Spinal cord (tissue), 10 donors: ENCODE measurements at places on chromosomes 11 and 22.

GRCh38 chr11:284105-285020 lies 4.6 kb upstream of the PGGHG start:
- no peak for DNase-seq

DNA sequence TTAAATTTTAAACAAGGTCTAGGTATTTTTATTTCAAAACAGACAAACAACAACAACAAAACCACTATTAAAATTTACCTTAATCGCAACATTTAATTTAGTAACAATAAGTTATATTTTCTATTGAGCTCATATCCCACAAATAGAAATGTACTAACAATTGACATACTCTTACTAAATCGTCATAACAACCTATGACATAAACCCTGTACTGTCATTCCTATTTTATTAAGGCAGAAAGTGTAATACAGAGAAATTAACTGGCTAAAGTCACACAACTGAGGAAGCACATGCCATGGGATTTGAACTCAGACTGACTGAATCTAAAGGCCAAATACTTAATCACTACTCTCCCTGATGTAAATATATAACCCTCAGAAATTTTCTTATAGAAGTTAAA lies 3.0 kb downstream of the KIF18A start:
- DNase-seq = no peak

- DNase-seq = no peak
Observed at GRCh38 chr11:8934742-8935488, 2.2 kb upstream of the C11orf16 start.

DNA sequence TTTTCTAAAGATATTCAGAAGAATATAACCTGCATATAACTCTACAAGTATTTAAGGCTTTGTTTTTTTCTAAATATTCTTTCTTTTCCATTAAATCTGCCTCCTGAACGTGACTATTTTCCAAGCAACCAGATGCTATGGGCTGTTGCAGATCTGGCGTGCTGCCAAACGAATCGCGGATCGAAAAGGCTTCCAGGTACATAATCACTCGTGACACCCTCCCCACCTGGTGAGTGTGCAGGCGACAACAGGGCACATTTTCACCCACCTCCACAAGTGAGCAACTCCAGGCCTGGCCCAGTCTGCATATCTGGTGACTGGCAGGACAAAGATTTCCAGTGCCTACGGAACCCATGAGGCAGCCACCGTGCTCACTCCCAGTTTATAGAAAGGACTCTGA lies 660.1 kb downstream of the OPCML start:
- DNase-seq = peak; percentile 61

DNA sequence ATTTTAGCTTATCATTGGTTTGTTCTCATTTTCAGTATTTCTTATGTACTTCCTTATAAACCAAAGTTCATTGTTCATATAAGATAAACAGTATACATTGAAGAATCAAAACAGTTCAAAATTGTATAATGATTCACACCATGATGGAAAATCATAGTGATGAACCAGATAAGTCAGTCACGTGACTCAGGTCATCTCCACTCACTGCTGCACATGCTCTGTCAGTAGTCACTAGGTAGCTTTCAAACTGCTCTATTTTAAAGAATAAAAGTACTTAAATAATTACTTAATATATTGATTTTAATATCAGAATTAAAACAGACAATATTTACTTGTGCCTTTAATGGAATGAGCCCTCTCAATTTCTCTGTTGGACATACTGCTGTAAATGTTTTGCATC lies 37.5 kb downstream of the PDHX start:
- DNase-seq = no peak

DNA sequence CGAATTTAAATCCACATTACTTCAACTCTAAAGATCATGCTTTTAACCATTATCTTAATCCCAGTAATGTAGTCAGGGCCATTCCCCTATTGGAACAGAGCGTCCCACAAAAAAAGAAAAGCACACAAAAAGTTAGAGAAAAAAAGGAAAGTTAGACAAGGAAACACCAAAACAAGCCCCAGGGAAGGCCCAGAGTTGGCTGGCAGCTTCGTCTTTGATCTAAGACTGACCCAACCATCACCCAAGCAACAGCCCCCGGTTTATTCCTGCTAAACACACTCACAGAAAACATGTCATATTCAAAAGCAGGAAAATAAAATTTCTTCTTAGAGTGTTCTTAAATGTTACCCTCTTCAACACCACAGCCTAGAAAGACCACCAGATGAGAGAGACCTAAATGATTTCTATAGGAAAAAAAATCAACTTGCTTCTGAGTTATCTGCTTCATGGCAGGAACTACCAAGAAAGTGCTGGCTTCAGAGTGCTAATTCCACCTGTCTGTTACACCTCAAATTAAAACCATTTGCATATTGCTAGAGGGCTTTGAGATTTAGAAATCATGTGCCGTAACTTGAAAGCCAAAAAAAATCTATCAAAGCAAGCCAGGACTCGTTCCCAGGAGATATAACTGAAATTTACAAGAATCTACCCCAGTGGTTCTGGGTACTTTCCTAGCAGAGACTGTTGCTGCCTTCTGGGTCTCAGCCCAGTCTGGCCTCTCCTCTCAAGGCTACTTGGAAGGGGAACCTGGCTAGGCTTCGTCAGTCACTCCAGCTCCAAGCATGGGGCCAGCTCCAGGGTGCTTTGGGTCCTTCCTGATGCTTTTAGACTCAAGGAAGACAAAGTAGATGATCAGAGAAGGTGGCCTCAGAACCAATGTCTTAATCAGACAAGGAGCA lies 31.2 kb downstream of the POU2AF3 start:
- no peak for DNase-seq

DNA sequence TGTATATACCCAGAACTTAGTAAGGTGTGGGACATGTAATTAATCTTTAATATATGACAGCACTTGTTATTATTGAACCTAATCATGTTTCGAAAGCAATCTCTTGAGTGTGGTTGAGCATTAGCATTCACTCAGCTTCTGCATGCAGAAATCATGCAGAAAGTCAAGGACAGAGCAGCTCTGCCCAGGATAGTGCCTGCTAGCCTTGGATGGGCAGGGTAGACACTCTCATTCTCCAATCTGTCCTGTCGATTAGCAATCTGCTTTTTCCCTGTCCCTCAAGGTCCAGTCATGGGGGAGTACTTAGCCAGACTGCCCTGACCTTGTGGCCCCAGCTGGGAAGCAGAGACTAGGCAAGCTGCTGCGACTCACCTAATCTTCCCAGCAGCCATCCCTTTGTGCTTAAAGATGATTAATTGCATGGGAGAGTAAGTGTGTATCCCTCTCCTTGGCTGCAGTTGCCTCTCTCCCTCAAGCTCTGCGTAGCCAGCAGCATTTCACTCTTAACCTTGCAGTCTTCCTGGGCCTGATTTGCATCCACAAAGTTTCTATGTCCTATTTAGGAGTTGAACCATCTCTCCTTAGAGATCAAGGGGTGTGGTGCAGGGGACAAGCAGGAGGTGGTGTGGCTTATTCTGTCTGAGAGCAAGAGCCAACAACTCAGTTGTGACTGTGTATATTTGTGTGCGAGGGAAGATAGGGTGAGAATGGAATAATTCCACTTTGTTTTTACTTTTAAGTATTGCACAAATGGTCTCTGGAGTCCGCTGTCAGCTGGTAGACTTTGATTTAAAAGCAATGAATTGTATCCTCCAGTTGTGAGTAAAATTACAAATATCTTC lies 101.4 kb downstream of the FDX1 start:
- DNase-seq = no peak

DNA sequence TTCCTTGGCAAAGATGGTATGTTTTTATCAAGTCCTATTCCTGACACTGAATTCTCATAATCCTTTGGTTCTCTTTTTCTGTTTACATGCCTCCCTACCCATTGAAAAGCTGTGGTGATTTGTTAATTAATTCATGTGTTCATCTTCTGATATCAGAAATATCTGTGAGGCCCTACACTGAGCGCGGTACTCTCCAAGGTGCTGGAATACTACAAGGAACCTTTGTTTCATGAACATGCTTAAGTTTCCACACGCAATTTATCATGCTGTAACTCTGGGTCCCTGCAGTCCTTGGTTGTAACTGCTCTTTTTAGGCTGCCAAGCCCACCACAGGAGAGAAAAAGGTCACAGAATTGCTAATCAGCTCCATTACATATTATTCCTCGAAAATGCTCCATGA lies 331.8 kb downstream of the FAT3 start:
- no peak for DNase-seq

GRCh38 chr11:36211761-36212430 lies 77.3 kb downstream of the COMMD9 start:
- no peak for DNase-seq

GRCh38 chr11:8631395-8632118 lies 37.5 kb upstream of the STK33 start:
- DNase-seq = peak; percentile 42

GRCh38 chr11:14232652-14233051 lies 126.3 kb downstream of the RRAS2 start:
- no peak for DNase-seq

DNA sequence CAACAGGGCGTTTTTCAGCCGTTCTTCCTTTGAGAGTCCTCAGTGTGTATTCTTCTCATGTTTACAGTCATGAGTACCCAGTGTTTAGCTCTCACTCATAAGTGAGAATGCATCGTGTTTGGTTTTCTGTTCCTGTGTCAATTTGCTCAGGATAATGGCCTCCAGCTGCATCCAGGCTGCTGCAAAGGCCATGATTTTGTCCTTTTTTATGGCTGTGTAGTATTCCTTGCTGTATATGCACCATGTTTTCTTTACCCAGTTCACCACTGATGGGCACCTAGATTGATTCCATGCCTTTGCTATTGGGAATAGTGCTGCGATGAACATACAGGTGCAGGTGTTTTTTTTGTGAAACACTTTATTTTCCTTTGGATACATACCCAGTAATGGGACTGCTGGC lies 23.5 kb downstream of the B3GAT1 start:
- DNase-seq = no peak

DNA sequence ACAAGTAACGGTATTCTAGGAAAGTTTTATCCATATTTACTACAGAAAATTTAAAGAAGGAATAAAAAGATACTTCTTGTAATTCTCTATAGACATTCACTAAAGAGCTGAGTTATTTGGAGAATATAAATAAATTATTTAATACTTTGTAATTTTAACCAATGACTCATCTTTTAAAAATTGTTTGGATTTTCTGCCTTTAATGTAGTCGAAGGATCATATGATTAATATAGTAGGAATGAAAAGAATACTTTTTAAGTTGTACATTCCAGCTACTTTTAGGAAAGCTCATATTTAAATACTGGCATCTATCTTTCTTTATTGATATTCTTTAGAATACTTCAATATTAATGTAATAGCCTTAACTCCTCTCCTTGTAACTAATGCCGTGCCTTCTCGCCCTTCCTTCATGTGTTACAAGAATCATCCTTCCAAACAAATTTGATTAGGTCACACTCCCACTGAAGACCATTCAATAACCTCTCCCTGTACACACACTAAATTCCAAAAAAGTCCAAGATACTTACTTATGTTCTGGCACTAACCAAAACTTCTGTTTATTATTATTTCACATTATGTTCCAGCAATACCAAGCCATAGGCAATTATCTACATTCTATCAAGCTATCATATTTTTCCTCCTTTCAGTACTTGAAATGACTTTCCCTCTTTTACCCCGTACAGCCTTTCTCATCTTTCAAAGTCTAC lies 501.9 kb downstream of the CNTN5 start:
- DNase-seq = no peak

DNA sequence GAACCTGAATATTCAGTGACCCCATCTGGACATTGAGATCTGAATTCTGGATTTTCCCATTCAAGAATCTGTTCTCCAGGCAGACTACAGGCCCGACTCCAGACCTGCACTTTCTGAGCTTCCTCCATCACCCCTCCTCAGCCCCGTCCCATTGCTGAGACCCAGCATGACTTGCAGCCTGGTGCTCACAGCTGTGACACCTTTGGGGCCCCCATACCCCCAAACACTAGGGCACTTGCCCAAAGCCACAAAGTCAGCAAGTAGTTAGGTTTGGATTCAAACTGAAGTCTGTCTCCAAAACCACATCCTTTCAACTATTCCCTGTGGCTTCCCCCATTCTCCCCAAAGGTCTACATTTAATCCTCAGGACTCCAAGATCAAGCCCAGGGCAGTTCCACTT lies 128.2 kb upstream of the ZBED5 start:
- no peak for DNase-seq

- no peak for DNase-seq
Observed at GRCh38 chr11:75132080-75132479, 18.8 kb upstream of the SLCO2B1 start.

DNA sequence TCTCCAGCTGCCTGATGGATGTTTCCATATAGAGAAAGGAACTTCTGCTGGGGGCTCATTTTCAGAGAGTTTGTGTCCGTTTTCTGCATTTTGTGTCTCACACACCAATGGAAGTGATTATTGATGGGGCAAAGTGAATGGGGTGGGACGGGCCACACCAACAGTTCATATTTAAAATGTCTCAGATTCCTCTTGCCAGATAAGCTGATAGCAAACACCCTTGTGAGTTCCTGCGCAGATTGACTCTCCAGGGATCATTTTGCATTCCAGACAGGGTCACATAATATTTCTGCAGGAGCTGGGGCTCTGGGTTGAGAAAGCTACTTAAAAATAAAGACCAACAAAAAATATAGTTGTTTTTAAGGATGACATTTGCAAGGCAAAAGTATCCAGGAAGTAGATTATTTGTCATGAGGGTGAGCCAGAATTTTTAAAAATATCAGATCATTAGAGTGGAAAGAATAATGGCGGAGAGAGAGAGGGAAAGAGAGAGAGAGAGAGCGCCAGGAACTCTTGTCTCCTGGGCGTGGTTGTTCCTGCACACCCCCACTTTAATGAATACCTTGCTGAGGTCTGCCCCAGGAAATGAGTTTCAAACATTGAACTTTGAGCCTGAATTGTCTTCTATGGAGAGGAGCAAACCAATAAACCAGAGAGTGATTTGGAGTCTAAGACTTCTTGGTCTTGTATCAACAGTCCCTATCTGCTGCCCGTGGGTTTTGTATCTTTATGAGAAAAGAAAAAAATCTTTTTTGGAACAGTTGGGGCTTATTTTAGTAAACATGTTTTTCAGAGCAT lies 33.3 kb downstream of the MICAL2 start:
- DNase-seq = no peak

DNA sequence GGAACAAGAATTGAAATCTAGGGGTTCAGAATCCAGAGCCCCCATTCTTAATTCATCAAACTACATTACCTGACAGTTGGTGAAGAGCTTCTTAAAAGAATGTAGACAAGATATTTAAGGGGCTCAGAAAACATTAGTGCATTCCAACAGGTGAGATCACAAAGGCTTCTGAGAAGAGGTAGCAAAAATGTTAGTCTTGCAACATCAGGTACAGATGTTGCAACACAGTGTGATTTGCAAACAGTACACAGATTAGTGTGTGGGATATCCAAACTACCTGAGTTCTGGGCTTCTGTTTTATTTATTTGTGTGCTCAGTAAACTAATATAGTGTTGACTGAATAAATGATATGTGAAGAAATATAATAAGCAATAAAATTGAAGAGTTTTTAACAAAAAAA lies 11.8 kb downstream of the CASP4 start:
- DNase-seq = no peak

- DNase-seq = no peak
Observed at GRCh38 chr11:110479108-110480101, 49.7 kb downstream of the FDX1 start.

DNA sequence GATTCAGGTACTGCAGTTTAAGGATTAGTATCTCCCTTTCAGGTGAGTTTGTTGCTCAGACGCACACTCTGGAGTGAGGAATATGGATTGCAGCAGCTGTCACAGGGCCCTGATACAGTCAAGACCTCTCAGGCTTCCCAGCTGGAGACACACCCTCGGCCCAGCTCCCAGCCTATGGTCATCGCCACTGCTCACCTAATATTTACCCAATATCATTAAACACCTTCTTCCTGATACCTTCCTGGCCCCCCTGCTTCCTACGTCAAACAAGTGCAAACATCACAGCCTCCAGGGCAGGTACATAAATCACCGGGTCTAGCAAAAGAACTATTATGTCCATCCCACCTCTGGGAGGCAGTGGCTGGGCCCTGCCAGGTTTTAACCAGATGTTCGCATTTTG lies 213.3 kb downstream of the MN1 start:
- DNase-seq = no peak
